ENCODE measurements at places on chromosomes 7 and 10. TPM values are rescaled to one million over a fixed set of nuclear protein-coding genes. Genes with fewer than 3 reads are reported as not detected.

DNA sequence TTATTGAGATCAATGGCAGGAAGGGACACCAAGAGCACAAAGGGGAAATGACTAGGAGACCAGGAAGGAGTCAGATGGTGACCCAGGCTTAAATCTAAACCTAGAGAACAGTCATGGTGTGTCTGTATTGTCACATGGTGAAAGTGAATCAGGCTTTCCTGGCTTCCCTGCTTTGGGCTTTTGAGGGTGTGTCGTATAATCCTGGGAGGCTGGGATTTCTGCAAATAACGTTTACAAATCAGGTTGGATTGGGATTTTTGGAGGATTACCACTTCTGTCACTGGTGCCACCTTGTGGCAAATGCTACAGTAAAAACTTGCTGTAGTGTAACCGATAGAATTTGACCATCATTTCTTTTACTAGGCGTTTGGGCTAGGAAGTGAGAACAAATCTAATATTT lies 502.6 kb downstream of the NRG3 start:
- no peak for DNase-seq

GRCh38 chr7:27165089-27165995 lies at the start of gene HOXA9:
Gene HOXA9 (minus strand): TSS chr7:27165537. CDS start chr7:27165457, 80 bp downstream.
- no peak for DNase-seq

DNA sequence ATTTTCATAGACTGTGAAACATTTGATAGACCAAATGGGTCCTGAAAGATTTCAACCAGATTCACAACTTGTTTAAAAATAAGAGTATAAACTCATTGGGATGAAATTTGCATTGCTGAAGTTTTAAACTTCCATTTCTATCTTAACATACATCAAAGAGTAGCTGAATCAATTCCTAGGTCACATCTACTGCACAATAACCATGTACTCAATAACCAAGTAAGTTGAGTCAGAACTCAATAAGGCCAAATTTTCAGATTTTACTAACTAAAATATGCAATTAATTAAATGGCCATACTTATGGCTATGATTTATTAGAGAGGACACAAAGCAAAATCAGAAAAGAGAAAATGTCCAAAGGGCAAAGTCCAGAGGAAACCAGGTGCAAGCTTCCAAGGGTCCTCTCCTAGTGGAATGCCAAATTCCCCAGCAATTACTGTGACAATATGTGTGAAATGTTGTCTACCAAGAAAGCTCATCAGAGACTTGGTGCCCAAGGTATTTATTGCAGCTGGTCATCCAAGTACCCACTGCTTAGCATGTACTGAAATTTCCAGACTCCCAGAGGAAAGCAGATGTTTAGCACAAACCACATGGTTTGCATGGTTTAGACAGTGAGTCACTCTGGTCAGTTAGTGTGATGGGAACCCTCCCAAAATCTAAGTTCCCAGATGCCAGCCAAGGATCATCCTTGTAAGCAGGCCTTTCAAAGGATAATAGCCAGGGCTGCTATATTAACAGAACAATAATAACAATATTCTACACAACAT lies 238.9 kb downstream of the IPMK start:
- DNase-seq, result no peak

DNA sequence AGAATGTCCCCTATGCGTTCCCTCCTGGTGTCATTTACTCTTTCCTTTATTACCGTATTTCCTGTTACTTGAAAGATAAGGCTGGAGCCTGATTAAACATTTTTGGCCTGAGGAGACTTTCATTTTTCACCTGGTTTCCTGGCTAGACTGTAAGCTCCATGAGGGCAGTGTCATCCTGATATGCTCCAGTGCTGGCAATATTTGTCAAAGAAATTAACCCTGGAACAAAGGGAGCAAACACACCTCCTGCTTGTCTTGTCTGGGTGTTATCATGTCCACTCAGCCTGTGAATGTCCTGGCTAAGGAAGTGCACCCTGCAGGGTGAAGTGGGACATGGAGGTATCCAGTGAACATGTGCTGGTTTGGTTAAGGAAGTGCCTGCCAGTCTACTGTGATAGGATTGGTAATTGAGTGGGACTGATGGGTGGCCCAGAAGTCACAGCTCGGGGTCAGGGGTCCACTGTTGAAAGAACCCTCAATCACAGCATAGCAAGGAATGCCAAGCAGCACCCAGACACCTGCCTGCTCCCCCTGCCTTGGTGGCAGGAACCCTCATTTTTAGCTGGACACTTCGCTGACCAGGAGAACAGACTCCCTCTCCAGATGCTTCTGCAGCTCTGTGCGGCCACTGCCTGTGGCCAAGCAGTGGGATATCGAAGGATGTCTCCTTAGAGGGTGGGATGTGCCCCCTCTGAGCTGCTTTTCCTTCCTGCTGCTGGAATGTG lies 20.9 kb upstream of the PPIA start:
- DNase-seq, result no peak

DNA sequence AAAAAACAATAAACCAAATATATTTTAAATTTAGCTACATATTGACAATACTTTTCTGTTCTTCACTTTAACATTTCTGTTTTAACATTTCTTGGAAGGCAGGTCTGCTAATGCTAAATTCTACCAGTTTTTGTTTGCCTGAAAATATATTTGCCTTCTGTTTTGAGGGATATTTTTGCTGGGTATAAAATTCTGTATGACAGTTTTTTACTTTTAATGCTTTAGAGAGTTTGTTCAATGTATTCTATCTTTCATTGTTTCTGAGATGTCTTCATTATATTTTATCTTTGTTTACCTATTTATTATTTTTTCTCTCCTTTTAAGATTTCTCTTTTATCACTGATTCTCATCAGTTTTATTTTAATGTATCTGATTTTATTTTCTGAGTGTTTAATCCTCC lies 409.2 kb upstream of the DPP6 start:
- DNase-seq, result no peak

GRCh38 chr7:21579341-21580072 lies 36.7 kb downstream of the DNAH11 start:
- no peak for DNase-seq

The GTF2I gene
- 112 TPM for total RNA-seq

- DNase-seq, result no peak
Measured at GRCh38 chr7:39609113-39609934, 14.0 kb upstream of the RALA start.

DNA sequence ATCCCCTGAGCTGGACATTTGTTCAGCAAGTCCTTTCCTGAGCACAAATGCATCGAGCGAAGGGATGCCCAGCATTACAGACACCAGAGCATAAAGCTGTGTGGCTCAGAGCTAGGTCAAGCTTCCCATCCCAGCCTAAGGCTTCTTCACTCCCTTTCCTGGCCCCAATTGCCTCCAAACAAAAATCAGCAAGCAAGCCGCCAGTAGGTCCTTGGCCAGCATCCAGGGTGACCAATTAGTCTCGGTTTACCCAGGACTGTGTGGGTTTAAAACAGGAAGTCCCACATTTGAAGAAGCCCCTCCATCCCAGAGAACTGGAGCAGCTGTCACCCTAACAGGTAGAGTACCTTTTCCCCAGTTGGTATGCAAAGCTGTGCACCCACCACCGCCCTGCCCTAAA lies 51.2 kb downstream of the PRKAG2 start:
- no peak for DNase-seq

DNA sequence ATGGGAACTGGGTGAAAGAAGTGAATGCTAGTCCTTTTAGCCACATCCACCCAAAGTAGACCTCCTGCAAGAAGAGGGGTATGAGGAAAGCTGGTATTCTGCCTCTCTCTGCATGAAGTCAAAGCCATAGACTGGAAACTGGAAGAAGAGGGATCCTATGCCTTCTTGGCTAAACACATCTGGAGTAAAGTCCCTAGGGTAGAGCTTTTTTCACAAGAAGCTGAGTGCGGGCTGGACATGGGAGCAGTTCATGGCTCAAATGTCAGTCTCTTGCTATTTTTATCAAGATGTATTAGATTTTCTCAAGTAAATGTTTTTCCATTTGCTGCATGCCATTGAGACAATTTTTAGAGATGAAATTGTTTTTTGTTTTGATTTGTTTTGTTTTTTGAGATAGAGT lies 206.5 kb upstream of the TMEM72 start:
- DNase-seq, result no peak

DNA sequence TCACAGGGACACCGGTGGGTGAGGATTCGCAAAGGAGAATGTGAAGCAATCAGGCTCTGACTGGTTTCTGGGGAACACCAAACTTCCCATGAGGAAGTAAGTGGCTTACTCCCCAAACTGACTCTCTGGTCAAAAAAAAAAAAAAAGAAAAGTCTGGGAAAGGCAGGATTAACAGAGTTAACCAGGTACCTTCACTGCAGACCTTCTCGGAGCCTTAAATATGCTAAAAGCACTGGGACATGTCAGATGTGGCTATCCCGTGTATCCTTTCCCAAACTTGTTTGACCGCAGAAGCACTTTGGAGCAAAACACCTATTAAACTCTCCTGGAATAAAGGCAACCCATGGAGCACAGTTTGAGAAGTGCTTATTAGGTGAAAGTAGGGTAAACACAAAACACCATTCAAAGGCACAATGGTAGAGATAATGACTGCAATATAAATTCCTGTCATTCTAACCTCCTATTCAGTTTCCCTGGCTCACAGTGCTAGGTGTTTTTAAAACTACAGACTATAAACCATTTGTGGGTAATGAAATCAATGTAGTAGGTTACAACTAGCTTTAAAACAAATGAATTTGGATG lies 44.1 kb upstream of the MXI1 start:
- no peak for DNase-seq

- no peak for DNase-seq
Measured at GRCh38 chr10:102491136-102491535, 11.4 kb downstream of the ACTR1A start.

GRCh38 chr7:83882551-83882950 lies 233.6 kb upstream of the SEMA3E start:
- DNase-seq, result no peak

The PTN gene
- total RNA-seq, result 10.4 TPM

Data from ascending aorta (tissue), 2 donors.